T-cell (primary cell): ENCODE measurements at places on chromosomes 1 and 21.

- DNase-seq = no peak
Observed at GRCh38 chr1:90282811-90283210, 287.9 kb downstream of the ZNF326 start.

- no peak for DNase-seq
Observed at GRCh38 chr1:194515916-194516315, 1329.5 kb upstream of the B3GALT2 start.

- DNase-seq = no peak
Observed at GRCh38 chr1:168452329-168452728, 91.5 kb downstream of the XCL2 start.

DNA sequence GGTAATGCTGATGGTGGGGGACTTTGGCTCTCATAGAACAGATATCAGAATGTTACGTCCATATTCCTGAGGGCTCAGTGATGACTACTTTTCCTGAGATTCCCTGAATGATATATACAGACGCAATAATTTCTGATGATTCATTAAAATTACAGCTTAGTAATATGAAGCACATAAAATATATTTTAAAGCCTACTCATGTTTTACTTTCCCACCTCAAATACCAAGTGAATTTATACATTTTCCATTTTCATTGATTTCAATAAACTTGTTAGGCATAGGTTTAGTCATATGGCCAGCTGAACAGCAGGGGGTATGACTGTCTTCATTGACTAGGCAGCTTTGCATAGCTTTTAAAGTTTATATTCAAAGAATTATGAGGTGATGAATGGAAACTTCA lies 26.2 kb upstream of the PDC start:
- no peak for DNase-seq

DNA sequence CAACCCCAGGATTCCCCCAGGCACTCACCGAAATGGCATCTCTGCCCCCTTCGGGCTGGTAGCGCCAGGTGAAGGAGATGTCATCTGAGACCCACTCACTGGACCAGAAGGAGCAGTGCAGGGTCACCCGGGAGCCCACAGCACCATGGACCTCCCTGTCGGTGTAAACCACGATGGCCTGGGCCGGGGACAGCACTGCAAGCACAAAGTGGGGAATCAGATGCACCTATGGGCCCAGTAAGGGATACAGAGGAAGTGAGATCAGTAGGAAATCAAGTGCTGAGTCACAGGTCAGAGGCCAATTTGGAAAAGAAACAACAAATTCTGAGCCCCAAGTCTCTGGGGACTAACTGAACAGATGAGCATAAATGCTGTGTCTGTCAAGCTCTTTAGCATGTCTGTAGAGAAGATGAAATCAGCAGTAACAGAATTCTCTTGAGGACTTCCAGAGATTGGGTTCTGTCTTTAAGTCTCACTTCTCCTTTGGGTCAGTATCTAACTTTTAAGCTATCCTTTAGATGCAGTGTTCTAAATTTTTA lies 2.5 kb downstream of the MPZ start:
- no peak for DNase-seq

DNA sequence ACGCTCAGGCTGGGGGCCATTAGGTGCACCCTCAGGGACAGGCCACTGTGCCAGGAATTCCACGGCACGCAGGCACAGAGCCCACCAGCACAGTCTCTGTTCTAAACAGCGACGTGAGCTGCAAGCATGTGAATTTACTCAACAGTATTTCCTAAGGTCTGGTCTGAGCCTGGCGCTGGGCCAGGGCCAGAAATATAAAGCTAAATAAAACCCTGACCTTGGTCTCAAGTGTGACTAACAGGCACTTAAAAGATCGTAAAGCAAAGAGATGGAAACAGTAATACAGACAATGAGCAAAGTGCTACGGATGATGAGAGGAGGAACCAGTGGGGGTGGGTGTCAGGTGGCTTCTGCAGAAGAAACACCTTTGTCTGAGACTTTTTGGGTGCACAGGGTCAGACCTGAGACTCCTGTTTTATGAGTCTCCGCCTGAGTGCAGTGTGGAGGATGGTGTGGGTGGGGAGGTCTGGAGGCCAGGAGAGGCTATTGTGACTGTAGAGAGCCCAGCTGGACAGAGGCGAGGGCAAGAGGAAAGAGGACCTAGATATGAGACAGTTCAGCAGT lies 53.4 kb upstream of the EDN2 start:
- no peak for DNase-seq

- DNase-seq = no peak
Observed at GRCh38 chr1:233006541-233006973, 56.1 kb downstream of the NTPCR start.

GRCh38 chr1:193479187-193479586 lies 292.8 kb upstream of the B3GALT2 start:
- DNase-seq = peak; percentile 87

DNA sequence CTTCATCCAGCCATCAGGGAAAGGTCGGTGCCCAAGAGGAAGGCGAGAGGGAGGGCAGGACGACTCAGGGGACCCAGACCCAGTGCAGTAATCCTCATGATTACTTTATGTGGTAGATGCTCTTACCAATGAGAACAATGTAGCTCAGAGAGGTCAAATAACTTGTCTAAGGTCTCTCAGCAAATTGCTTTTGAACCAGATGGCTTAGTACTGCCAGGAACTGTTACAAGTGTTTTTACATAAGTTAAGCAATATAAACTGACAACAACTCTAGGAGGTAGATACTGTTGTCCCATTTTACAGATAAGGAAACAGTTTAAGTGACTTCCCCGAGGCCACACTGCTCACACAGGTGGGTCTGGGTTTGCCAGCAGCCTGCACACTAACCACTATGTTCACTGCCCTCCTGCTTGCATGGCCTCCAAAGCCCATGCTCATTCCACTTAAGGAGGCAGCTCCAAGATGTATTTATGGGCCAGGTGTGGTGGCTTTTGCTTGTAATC lies 111.7 kb downstream of the LACTBL1 start:
- no peak for DNase-seq

GRCh38 chr1:178552856-178553255 lies 39.9 kb downstream of the TEX35 start:
- DNase-seq = no peak

GRCh38 chr1:79825551-79825950 lies 819.0 kb upstream of the ADGRL4 start:
- DNase-seq = no peak

- DNase-seq = no peak
Observed at GRCh38 chr1:15736038-15736891, at the start of gene SLC25A34. Gene SLC25A34, plus strand, starts transcription at chr1:15736258. Its CDS starts 228 bp downstream, at chr1:15736486.

GRCh38 chr1:28099050-28099769 lies 10.8 kb upstream of the EYA3 start:
- no peak for DNase-seq

GRCh38 chr1:234925440-234926263 lies 203.0 kb downstream of the TOMM20 start:
- DNase-seq = no peak

DNA sequence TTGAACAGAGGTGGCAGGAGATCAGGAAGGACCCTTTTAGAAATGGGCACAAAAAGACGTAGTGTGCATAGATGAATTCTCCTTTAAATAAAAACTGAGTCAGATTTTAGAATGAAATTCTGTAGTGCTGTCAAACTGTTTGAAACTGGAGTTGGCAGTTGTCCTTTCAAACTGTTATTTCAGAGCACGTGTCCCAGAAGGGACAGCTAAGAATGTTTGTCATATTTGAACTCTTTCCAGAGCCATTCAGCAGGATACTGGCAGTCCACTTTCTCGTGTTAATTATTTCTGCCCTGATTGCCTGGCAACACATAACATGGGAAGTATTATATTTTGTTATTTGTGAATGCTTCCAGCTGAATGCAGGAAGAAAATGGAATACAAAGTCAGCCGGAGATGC lies 212.3 kb upstream of the DPYD start:
- no peak for DNase-seq

DNA sequence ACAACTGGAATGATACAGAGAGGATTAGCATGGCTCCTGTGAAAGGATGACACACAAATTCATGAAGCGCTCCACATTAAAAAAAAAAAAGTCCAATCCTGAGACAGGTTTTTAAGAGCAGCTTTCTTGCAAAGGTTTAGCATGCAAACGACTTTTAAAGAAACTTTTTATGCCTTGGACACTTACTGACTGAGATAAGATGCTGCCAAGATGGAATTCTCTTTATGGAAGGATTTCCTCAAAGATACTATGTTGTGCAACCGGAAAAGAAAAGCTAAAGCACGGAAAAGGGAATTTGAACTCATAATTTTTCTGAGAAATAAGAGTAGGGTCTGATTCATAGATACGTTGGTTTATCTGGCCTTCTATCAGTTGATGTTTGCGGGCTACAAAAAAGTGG lies 27.3 kb downstream of the PIGP start:
- no peak for DNase-seq

GRCh38 chr1:6359216-6360116 lies 34.1 kb downstream of the ACOT7 start:
- DNase-seq = no peak

DNA sequence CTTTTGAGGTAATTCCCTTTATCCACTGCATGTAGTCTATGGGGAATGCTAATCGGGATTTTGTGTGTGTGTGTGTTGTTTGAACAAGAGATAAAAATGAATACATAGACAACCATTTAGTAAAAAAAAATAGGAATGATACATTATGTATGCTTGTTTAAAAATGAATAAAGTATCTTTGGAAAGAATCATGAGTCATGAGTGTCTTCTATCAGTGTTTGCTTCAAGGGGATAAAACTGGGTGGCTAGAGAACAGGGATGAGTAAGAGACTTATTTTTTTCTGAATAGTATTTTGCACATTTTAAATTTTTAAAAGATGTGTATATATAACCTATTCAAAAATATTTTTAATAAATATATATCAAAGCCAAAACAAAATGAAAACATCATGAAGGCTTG lies 839.4 kb upstream of the ADGRL4 start:
- DNase-seq = no peak

- DNase-seq = no peak
Observed at GRCh38 chr1:53344921-53345838, 17.3 kb upstream of the LRP8 start.

DNA sequence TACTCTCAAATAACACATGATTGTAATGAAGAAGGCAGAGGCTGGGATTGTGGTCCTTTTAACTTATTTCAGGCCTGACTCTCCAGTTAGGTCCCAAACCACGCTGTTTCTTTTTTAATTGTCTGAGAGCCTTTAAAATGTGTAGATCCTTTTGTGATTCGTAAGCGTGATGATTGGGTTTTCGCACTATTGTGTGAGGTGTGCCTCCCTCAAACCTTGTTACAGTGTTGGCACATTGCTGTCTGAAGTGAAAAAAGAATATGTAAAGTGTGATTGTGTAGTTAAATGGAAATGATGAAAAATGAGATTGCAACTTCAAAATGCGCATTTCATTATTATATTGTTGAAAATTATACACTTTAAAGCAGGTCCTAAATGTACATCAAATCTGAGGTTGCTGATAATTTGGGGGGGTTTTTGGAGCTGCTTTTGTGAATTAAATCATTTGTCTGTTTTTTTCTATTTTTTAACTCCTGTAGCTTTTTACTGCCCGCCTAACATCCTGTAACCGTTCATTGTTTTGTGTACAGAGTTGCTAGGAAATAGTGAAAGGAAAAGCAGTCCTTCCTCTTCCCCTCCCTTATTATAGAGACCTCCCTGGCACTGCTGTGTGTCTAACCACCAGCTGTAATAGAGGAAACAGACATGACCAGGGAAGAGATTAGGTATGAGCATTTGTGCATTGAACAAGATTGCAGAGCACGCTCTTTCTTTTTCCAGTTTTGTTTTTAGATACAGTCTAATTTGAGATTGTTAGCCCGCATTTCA lies 43.3 kb downstream of the IARS2 start:
- DNase-seq = no peak

- DNase-seq = no peak
Observed at GRCh38 chr1:182400567-182400966, at the start of gene TEDDM1. Gene TEDDM1, minus strand, starts transcription at chr1:182400667. Its CDS starts 182 bp downstream, at chr1:182400485.

DNA sequence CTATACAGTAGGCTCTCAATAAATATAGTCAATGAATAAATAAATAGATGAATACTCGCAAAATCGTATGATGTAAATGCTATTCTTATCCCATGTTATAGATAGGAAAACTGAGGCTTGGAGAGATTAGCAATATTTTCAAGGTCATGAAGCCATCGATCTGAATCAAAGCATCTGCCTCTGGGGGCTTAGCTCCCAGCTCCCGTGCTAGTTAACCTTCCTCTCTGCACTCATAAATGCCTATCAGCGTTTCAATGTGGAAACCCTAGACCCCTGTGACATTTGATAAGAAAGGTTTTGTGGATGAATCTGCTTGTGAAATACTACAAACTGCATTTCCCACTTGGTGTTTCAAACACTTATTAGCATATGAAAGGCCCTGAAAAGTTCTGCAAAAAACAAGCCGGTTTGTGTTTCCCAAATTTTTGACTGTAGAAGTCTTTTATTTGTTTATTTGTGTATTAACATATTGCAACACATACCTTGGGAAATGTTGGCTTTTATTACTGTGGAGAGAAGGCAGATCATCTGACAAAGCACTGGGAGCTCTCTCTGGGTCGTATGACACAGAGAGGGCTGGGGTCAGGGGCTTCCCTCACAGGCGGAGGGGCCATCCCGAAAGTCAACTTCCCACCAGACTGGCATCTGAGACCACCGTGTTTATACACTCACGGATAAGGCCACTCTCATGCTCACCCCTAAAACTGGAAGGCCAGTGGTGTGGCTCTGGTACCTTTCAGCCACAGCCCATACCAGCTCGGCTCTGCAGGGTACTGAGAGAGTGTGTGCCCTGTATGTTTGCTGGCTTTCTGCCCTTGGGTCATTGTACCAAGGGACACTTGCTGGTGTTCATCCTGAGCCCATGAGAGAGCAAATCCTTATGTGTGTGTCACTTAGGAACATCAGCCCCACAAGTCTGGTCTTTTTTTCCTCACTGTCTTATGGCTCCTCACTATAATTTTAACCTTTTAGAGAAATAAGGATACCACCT lies 993 bp upstream of the PROK1 start:
- DNase-seq = no peak

- DNase-seq = peak; percentile 27
Observed at GRCh38 chr21:45102391-45102932, 28.1 kb downstream of the ADARB1 start.

DNA sequence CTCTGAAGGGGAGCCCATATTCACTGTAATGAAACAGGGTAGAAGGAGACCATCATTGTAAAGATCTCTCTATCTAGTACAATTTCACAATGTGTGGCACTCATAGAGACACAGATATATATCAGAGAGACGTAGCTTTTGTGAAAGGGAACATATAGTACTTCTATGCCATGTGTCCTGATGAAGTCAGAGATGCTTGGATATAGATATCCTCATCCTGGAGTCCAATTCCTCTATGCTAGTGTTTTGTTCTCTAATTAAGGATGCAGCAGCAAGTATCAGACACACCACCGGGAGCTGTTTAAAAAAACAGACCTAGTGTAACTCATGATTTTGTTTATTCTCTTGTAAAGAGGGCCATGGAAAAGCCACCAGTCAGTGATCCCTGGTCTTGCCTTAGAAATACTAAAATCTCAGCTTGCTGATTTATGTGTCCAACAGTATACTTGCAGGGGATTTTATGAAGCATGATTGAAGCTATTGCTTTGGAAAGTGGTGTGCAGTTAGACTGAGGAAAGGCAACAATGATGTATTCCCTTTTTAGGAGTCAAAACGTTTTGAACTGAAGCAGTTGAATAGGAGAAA lies 2.5 kb downstream of the NCAM2 start:
- no peak for DNase-seq
